ENCODE measurements at places on chromosomes 5 and 9. TPM values are rescaled to one million over a fixed set of nuclear protein-coding genes. Genes with fewer than 3 reads are reported as not detected.

- peaks cover 35% of the 10 kb centered on the region for H3K4me1 ChIP-seq
- H3K27me3 ChIP-seq: no peaks in the 10 kb centered on the region
- H3K27ac ChIP-seq: no peak overlapping the region
- H3K4me3 ChIP-seq: peak overlapping the region; percentile 11
- no peak for DNase-seq
- H3K36me3 ChIP-seq: no peaks in the 10 kb centered on the region
These were observed 1.7 kb downstream of the MBLAC2 start for GRCh38 chr5:90472783-90473395.

DNA sequence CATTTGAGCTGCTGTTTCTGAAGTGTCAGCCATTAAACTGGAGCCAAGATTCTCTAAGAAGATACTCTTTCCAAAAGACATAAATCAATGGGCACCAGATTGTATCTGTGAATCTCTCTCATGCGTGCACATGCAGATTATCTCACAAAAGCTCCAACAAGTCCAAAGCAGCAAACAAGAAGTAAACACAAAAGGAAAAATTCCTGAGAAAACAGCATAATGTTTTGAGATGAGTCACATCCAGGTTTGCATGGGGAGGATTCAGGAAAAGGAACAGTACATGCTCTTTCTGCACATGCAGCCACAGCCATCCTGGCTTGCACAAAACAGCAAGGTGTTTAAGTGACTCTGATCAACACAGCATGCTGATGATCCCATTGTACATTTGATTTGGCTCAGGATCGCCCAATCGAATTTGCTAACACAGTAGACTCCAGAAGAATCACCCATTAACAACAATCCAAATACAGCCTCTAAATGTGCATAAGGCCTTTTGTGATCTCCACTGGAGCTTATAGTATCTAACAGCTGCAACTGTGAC, 143.1 kb downstream of the ELAVL2 start:
- no peaks in the 10 kb centered on the region for H3K27me3 ChIP-seq
- no peaks in the 10 kb centered on the region for H3K4me1 ChIP-seq
- no peaks in the 10 kb centered on the region for H3K36me3 ChIP-seq
- H3K4me3 ChIP-seq: no peak overlapping the region
- H3K27ac ChIP-seq: no peak overlapping the region

GRCh38 chr9:108088916-108089315, 599.3 kb upstream of the KLF4 start:
- no peaks in the 10 kb centered on the region for H3K36me3 ChIP-seq
- DNase-seq: no peak
- no peaks in the 10 kb centered on the region for H3K27me3 ChIP-seq
- H3K27ac ChIP-seq: no peak overlapping the region
- no peak overlapping the region for H3K4me3 ChIP-seq
- H3K4me1 ChIP-seq: no peaks in the 10 kb centered on the region

Gene DDX4
- not detected for total RNA-seq

Measured in CD4-positive, alpha-beta memory T cell (primary cell).